Astrocyte (in vitro differentiated cells and primary cell): ENCODE measurements at places on chromosomes 16 and 17.

- no peak for DNase-seq
These were observed 919 bp downstream of the N4BP1 start for GRCh38 chr16:48608871-48609651.

- no peak for DNase-seq
These were observed at the start of gene YBX2 for GRCh38 chr17:7294614-7295153. Gene YBX2, minus strand, starts transcription at chr17:7294639. Its CDS starts 139 bp downstream, at chr17:7294500.

GRCh38 chr16:3612510-3613466, 1.4 kb upstream of the SLX4 start:
- no peak for DNase-seq

DNA sequence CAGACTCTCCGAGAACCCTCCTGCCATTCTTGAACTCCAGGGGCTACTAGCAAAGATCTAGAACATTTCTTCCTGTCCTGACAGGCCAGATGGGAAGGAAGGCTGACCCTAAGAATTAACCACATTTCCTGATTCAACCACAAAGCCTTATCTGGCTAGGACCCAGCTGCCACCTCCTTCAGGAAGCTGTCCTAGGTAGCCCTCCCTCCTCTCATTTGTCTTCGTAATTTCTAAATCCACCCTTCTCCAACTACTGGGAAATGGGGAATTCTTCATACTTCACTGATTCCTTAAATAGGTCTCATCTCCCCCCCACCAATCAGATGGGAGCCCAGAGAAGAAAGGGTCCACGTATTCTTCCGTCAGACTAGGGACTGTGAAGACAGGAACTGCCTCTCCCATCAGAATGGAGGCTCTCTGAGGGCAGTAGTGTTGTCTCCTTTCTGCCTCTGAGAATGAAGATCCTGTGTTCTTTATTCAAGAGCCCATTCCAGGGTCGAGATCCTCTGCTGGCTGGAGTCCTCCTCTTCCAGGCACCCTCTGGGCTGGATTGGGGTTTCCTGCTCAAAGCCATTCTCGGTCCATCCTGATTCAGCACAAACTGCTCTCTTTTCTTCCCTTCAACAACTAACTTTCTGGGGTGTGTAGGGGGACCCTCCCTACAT, 2.1 kb downstream of the SAMD14 start:
- DNase-seq: peak; percentile 45

GRCh38 chr16:52742608-52743170, 195.7 kb upstream of the TOX3 start:
- no peak for DNase-seq

DNA sequence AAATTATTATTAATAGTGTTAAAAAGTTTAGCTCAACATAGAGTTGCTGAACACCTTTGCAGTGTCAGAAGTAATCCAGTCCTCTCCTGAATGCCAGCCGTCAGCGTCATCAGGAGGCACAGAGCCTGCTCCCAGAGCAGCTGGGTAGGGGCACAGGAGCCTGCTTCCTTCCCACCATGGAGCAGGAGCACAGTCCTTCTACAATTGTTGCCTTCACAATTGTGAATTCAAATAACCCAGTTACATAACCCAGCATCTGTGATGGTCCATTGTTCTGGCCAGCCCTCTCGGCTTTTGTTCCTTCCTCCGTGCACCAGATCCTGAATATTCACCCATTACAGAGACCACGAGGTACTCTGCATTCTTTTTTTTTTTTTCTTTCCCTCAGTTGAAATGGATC, 393.9 kb upstream of the MAF start:
- DNase-seq: no peak

GRCh38 chr17:2336852-2337543, at the start of gene SGSM2:
Gene SGSM2, plus strand, starts transcription at chr17:2337501. Its CDS starts 188 bp downstream, at chr17:2337689.
- DNase-seq: peak; percentile 24

- peak; percentile 63 for DNase-seq
These were observed 820 bp downstream of the TLCD1 start for GRCh38 chr17:28725166-28725659.

DNA sequence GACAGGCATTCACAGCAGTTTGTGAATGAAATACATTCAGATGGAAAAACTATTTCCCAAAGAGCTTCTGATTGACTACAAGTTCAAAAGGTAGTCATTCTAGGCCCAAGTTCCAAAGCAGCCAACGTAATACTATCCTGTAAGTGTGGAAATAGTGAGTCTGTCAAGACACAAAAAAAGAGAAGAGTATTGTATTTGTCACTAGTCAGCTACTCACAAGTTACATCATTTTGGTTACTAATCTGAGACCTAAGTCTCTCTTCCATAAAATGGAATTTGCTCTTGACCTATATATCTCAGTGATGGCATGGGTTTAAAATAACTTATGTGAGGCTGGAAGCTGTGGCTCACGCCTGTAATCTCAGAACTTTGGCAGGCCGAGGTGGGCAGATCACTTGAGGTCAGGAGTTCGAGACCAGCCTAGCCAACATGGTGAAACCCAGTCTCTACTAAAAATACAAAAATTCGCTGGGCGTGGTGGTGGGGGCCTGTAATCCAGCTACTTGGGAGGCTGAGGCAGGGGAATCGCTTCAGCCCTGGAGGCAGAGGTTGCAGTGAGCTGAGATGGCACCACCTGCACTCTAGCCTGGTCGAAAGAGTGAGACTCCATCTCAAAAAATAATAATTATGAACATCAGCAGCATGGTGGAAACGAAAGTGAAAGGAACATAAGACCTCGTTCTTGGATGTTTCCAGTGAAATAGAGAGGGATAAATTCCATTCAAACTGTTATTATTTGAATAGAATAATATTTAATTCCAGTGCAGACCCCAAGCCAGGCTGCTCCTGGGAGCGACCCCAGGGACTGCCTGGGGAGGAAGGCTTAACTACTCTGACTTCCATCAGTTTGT, 2.9 kb downstream of the CMC2 start:
- peak; percentile 26 for DNase-seq

GRCh38 chr17:31394544-31394943, 3.1 kb downstream of the RAB11FIP4 start:
- DNase-seq: peak; percentile 49

GRCh38 chr16:16033208-16033717, 83.8 kb downstream of the ABCC1 start:
- no peak for DNase-seq

DNA sequence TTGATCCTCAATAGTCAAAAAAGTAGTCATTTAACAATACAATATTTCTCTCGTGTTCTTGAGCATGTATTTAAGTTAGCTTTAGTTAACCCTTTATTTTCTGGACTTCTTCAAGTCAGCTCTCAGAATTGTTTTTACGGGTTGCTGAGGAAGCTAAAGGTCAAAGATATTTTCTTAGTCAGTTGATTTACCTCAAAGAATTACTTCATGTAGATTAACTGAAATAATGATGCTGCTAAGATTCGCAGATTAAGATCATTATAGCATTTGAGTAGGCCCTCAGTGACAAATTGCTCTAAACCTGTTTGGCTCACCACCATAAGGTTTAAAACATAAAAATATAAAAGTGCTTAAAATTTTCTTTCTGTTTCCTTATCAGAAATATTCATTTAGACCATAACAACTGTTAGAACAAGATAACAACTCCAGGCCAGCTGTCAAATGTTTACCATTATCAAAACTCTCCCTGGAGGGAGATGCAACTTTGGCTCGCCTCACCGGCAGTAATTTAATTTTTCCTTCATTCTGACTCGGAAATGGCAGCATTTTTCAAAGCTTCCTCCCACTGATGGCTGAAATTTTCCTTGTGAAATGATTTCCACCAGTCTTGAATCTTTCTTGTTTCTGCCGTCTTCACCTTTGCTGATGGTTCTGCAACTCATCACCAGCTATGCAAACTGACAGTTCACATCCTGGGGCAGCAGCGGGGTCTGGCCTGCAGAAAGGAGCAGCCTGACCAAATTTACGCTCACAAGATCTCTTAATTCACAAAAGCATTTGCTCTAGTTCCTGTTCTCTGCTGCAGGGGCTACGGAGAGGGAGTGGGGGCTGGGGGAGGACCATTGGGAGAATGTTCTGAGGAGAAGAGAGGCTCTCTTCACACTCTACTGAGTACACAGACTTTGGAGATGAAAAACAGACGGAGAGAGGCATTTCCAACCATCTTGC, 254.8 kb upstream of the TBX2 start:
- no peak for DNase-seq

DNA sequence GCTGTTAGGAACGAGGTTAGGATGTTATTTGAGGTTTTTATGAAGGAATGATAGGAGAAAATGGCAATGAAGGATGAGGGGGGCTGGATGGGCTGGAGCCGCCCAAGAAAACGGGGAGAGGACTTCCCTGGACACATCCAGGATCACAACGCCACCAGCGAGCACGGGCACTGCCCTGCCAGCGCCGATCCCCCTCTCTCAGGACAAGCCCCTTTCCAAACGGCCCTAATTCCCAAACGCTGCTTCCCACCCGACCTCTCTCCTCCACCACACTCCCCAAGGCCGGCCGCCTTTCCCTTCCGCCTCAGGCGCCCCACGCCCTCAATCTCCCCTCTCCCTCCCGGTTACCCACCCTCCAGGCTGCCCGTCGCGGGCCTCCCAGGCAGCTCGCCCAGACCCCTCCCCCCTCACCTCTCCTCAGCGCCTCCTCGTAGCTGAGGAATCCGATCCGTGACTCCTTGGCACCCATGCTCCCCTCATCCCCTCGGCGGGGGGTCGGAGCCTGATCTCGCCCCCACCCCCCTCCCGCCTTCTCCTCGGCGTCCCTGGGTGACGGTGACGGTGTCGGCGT, 377 bp downstream of the USP32 start:
- DNase-seq: no peak

DNA sequence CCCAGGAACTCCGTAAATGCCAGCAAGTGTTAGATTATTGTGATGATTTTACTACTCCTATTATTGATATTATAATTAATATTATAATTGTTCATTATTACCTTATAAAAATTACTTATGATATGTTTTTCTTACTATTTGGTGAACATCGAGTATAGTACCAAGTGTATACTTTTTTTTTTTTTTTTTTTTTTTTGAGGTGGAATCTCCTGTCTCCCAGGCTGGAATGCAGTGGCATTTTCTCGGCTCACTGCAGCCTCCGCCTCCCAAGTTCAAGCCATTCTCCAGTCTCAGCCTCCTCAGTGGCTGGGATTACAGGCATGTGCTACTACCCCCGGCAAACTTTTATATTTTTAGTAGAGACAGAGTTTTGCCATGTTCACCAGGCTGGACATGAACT, 347.0 kb downstream of the WWOX start:
- no peak for DNase-seq
